Activated CD8-positive, alpha-beta memory T cell treated with anti-CD3 and anti-CD28 coated beads, Interleukin-2, amount 10 ng/mL, durations not matched to agents 7 days and 5 days (primary cell): ENCODE measurements at places on chromosomes 5 and 9.

DNA sequence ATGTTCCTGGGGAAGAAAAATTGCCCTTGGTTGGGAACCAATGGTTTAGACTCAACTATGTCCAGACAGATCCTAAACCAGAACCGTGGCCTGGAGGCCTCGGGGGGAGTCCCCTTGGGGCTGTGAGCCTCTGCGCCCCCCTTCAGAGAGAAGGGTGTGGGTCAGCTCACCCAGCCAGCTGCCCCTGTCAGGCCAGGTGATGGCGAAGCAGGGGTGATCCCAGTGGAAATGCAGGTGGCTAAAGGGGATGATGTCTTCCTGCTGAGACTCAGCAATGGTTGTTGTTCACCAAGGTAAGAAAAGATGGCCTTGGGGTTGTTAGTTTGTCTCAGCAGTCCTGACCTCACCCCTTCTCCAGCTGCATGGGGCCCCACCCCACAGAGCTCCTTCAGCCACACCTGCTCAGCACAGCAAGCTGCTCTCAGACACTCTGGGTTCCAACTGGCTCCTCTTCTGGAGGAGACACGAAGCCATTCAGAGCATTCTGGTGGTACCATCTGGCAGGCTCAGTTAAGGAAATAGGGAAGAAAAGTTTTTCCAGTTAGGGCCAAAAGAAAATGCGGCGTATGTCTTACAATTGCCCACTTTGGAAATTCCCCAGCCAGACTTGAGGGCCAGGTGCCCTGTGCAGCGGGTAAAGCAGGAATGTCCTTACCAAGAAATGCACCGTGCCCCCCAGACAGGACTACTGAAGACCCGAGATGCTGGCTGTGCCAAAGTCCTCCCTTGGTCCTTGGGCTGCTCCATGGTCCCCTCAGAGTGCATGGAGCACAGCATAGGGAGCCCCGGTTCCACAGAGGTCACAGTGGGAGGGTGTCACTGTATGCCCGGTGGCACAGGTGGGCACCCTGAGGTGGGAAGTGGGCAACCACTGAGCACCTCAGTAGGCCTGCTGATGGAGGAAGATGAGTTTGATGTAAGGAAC lies 90.2 kb downstream of the NSUN2 start:
- DNase-seq, result peak; percentile 35

DNA sequence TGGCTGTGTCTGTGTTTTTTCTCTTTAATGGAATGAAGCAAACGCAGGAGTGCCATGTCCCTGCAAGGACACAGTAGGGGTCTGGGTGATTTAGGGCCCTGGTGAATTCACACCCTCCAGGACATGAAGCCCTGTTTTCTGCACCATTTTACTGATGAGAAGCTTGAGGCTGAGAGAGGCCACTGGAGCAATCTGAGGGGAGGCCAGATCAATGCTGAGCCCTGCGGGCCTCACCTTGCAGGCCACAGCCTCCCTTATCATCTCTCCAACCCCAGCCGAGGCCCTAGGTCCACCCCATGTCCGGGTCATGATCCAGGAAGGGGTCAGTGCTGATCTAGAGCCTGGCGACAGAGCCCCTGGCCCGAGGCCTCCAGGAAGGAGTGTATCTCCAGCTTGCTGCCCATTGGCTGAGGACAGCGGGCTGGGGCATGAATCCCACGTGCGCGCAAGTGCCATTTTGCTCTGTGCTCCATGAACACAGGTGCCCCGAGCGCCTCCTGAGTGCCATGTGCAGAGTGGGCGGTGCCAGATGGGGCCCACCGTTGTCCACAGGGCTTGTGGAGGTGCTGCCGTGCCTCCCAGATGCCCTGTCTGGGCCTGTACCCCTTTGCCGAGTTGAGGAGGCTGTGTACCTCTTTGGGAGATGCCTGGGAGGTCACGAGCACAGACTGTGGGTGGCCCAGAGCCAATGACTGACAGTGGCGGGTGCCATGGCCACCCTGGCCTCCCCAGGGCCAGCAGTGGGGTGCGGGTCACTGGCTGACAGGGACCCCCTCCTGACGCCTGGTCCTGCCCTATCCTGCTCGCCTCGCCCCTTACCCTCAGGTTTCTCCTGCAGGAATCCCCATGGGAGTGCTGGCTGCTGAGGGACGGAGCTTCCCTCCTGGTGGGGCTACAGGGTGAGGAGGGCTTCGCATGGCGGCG lies 32.3 kb upstream of the LPCAT1 start:
- DNase-seq, result peak; percentile 34

GRCh38 chr5:142023836-142024235 lies 11.0 kb upstream of the GNPDA1 start:
- no peak for DNase-seq

GRCh38 chr9:127035948-127036347 lies 86.5 kb downstream of the ANGPTL2 start:
- no peak for DNase-seq

DNA sequence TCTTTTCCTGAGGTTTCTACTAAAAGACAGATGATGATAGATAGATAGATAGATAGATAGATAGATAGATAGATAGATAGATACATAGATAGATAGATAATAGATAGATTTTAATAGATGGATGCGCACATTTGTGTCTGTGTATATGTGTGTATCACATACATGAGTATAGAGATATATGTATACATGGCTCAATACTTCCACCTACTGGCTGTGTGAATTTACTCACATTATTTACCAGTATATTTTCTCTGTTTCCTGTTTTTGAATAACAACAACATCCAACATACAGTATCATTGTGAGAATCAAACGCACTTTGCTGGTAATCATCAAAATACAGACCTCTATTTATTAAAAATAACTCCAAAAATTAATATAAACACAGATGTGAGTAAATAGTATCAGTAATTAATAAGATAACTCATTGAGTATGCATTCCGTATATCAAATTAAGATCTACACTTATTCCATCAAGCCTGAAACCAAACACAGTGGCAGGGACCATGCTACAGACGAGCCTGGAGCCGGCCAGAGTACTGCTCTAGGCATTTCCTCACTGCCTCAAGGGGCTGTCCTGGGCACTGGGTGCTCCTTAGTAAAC lies 338.0 kb downstream of the SEMA5A start:
- no peak for DNase-seq

DNA sequence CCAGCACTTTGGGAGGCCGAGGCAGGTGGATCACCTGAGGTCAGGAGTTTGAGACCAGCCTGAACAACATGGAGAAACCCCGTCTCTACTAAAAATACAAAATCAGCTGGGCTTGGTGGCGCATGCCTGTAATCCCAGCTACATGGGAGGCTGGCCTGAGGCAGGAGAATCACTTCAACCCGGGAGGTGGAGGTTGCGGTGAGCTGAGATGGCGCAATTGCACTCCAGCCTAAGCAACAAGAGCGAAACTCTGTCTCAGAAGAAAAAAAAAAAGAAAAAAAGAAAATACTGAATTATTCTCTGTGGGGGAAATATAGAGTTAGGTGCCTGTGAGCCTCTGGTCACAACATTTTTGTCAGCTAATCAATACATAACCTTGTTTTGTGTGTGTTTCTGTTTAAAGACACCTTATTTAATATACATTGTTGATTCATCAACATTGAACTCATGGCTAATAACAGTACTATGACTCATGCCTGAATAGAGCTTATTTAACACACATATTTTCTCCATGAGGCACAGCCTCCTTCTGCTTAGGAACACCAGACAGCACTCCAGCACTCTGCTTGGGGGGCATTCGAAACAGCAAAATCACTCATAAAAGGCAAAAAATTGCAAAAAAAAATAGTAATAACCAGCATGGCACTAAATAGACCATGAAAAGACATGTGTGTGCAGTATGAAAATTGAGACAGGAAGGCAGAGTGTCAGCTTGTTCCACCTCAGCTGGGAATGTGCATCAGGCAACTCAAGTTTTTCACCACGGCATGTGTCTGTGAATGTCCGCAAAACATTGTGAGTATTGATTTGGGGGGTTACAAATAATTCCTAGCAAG lies at the start of gene IL31RA:
Gene IL31RA (plus strand): TSS at position 519 of the 836 bp plus-strand sequence. CDS start 214 bp downstream, at position 733.
- no peak for DNase-seq
